ENCODE measurements at places on chromosomes 5 and 9. TPM values are rescaled to one million over a fixed set of nuclear protein-coding genes. Genes with fewer than 3 reads are reported as not detected.

LHX3 gene
- polyA plus RNA-seq = not detected

TAF11L10 gene
- not detected for polyA plus RNA-seq

FOXD1 gene
- 7.5 TPM for polyA plus RNA-seq

C5orf58 gene
- polyA plus RNA-seq = not detected

ZNG1E gene
- 21.8 TPM for polyA plus RNA-seq

DNA sequence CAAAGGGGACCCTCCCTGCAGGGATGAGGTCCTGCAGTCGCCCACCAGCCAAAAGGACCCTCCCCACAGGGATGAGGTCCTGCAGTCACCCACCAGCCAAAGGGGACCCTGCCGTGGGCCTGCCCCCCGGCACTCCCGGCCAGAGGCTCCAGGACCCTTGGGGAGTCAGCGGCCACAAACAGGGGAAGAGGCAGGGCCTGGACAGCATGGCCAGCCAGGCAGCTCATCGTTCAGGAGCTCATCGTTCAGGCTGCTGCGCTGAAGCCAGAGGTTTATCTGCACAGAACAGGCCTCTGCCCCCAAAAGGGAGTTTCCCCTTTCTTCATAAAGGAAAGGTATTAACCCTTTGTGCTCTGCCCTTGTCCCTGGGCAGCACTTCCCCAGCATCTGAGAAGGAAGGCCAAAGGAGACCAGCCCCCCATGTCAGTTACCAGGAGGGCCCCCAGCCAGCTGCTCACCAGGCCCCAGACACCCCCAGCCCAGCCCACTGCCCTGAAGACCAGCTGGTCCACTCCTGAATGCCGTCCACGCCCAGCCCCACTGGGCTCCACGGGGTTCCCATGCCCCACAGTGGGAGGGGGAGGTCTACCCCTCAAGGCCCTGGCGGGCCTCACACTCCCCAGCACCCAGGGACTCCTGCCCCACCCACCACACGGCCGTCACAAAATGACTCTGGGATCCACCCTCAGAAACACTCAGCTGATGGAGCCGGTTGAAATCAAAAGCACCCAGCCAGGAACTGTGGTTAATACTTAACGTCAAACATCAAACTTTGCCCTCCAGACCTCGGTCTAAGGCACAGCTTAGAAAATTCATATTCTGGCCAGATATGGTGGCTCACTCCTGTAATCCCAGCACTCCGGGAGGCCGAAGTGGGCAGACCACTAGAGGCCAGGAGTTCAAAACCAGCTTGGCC, 6.3 kb downstream of the SLC12A7 start:
- no peak for DNase-seq

DNA sequence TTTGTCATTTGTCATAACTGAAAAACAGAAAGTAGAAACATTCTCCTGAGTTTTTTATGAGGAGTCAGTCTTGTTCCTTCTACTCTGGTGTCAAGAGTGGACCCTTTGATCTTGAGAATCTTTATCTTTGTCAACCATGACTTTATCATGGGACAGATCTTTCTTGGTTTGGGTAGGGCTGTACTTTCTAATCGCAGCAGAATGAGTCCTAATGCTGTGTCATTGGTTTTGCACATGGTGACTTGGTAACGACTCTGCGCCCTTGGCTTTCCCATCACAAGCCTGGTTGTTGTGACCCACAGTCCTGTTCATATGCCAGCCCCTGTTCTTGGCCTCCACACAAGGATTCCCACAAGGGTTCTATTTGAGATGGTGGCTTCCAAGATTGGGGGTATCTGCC, 45.6 kb downstream of the AOPEP start:
- no peak for DNase-seq

DNA sequence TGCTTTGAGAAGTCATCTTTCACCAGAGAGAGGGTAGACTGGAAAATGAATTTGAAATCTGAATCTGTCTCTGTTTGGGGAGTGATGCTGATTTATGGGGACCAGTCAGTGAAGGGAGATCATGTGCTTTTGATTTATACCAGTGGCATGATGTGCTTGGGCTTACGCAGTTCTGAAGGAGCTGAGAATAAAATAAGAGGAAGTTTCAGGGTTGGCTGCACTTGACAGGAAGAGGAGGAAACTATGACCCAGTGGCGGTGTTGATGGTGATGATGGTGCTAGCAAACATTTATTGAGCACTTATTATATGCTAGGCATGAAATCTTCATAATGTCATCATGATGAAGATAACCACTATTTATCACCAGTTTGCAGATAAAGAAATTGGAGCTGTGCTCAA, 136.4 kb upstream of the GLRA1 start:
- DNase-seq = no peak

GRCh38 chr5:118778941-118779340, 209.4 kb downstream of the DTWD2 start:
- no peak for DNase-seq

DNA sequence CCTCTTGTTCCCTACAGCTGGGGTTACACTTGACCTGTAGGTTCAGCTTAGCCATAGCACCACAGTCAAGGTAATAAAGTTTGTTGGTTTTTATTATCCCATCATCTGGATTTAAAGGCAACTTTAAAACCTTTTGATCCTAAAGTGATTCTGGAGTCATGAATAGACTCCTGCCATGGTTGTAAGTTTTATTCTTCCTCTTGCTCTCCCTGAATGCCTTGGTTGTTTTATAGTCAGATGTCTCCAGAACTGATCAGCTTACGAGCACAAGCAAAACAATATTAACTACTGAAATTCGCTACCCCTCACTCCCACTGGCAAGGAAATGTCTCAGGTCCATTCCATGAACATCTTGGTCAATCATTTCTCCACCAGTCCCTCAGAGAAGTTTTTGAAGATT, 1328.6 kb downstream of the PTPRD start:
- DNase-seq = no peak

GRCh38 chr9:93037476-93037971, 21.0 kb upstream of the SUSD3 start:
- no peak for DNase-seq

GRCh38 chr9:127574072-127574993, 37.7 kb upstream of the STXBP1 start:
- DNase-seq = no peak
